NCI-H2107 (cell line): ENCODE measurements at places on chromosomes 4 and X.
A peak's percentile ranks its signal among the peaks of the same experiment; 100 is the strongest.

GRCh38 chrX:129762448-129762847 is 17.3 kb upstream of the SASH3 start:
- no peak for DNase-seq

DNA sequence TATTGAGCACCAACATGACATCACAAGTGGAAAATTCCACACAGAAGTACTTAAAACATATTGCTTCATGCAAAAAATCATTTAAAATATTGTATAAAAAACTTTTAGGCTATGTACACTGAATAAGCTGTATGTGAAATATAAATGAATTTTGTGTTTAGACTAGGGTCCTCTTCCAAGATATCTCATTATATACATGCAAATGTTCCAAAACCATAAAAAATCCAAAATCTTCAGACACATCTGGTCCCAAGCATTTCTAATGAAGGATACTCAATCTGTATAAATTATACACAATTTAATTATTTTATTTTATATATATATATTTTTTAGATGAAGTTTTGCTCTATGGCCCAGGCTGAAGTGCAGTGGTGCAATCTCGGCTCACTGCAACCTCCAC is 10.1 kb upstream of the GSX2 start:
- DNase-seq, result no peak

- no peak for DNase-seq
Observed at GRCh38 chr4:86822136-86822535, 27.0 kb downstream of the SLC10A6 start.

DNA sequence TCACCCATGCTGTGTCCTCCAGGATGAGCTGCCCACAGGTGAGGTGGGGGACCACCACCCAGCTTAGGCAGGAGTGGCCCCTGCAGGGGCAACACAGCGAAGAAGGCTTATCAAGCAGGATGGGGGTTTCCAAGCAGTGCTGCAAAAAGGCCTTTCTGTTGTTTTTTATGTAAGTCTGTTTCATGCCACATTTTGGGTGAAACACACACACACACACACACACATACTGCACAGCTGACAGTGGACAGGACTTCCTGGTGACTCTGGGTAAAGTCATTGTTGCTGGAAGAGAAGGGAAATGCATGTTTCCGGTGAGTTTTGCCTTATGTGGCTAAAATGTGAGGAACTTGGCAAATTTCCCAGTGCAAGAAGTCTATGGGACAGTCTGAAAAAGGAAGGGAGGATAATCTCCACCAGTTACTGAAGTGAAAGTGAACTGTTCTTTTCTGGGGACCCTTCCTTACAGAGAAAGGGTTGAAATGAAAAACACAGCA is 119.2 kb downstream of the IRF2 start:
- no peak for DNase-seq

DNA sequence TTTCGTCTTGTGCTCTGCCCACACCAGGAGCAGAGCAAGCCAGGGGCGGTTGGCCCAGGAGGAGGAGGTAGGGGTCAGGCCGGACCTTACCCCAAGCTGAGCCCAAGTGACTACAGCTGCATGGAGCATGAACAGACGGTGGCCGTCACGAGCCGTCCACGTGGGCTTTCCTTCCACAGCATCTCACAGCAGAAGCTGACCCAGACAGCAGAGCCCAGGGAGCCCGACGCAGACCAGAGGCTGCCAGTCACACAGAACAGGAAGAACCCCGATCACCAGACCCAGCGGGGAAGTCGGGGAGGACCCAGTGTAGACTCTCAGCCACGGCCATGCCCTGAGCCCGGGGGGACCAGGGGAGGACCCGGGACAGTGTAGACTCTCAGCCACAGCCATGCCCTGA is 58.0 kb downstream of the FAM53A start:
- no peak for DNase-seq

GRCh38 chrX:130615941-130616340 is 214.2 kb downstream of the RBMX2 start:
- no peak for DNase-seq

- DNase-seq, result no peak
Observed at GRCh38 chrX:150774798-150775568, 81.8 kb downstream of the MTMR1 start.

DNA sequence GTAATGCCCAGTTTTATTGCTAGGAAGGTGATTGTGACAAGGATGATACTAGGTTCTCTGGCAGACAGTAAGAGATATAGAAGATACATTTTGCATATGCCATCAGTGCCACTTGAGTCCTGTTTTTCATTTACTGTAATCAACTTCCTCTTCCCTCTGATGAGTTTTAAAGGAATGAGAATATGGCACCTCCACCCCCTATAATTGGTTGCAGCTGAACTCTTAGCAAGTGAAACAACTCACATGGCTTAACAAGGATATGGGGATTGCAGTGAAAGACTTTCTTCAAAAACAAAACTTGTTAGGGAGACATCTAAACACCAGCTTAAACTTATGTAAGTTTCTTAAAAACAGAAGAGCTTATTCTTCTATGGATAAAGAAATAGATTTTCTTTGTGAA is 90.0 kb downstream of the AREG start:
- DNase-seq, result no peak

DNA sequence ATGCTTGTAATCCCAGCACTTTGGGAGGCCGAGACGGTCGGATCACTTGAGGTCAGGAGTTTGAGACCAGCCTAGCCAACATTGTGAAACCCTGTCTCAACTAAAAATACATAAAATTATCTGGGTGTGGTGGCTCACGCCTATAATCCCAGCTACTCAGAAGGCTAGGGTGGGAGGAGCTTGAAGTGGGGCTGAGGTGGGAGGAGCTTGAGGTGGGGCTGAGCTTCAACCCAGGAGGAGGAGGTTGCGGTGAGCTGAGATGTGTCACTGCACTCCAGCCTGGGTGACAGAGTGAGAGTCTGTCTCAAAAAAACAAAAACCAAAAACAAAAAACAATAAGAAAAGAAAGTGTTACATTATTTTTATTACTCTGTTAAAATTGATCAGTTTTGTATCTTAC is 1164.4 kb upstream of the IGFBP7 start:
- DNase-seq, result no peak

DNA sequence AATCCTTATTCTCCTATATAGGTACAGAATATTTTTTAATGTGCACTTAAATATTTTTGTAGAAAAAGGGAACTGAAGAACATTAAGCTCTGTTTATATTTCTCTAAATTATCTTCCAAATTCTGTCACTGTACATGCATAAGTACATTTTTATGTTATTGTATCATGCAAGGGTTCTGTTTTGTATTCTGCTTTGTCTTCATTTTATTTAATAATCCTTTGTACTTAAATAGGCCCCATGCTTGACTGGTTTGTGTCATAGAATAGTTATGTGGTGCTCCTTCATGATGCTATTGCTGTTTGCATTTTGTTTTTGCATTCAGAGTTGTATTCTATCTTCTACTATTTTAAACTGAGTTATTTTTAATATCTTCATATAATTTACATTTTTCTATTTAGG is 111.9 kb upstream of the EDNRA start:
- DNase-seq, result no peak

GRCh38 chr4:8594097-8595038 is 1.8 kb downstream of the CPZ start:
- DNase-seq, result no peak

- DNase-seq, result no peak
Observed at GRCh38 chrX:23012636-23013035, 12.9 kb downstream of the DDX53 start.

- DNase-seq, result no peak
Observed at GRCh38 chr4:169124661-169125060, 114.6 kb upstream of the CBR4 start.

DNA sequence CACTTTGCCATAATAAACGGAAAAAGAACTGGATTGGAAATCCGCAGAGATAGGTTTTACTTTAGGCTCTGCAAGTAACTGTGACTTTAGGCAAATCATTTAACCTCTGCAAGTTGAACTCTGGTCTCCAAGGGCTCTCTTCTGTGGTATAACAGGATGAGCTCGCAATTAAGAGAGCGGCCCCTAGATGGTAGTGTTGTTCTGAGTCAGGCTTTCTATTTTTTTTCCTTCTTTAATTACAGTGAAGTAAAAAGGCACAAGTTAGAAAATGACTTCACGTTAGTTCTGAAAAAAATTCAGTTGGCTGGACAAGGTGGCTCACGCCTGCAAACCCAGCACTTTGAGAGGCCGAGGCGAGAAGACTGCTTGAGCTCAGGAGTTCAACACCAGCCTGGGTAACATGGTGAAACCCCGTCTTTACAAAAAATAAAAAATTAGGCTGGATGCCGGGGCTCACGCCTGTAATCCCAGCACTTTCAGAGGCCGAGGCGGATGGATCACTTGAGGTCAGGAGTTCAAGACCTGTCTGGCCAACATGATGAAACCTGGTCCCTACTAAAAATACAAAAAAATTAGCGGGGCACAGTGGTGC is 18.0 kb downstream of the RPS3A start:
- DNase-seq, result no peak

DNA sequence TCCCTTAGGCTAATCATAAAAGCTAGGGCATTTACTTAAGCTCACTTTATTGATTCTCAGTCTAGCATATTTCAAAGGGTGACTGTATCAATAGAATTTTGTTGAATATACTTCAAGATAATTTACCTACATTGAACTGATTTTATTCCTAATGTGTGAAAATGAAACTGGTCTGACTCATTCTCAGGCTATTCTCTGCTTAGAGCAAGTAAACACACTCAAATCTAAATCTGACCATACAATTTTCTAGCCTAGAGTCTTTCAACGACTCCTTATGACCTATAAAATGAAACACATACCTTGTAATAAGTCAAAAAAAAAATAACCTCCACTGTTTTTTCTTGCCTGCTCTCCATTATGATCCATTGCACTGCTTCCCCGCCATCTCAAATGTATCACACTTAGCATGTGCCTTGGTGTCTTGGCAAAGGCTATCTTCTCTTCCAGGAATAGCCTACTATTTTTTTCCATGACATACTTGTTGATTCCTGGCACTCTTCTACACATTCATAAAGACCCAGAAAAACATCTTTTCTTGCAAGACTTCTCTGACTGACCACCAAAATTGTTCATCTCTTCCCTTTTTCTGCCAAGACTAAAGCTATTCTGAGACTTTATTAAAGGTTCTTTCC is 965.1 kb upstream of the HS3ST1 start:
- DNase-seq, result no peak

- no peak for DNase-seq
Observed at GRCh38 chrX:78011846-78012245, 42.4 kb upstream of the PGAM4 start.

DNA sequence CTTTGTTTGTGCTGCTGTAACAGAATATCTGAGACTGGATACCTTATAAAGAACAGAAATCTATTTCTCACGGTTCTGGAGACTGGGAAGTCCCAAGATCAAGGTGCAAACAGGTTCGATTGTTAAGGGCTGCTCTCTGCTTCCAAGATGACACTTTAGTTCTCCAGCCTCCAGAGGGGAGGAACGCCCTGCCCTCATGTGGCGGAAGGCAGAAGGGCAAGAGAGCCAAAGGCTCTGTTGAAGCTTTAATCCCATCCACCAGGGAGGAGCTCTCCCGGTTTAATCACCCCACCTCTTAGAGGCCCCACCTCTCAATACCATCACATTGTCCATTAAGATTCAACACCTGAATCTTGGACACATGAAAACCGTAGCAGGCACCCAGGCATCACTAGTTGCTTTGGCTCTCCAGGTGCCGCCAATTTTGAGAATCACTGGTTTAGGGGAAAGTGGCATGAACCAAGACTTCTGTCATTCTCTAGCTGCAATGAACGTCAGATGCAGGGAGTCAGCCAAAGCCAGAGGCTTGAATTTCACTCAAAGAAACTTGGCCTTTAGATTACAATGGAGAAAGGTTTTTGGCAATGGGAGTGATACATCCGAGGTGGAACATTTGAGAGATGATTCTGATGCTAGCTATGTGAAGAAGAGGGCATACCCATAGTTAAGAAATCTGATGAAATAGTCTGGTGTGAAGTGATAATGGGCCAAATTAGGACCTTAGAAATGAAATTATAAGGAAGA is 15.7 kb downstream of the FHL1 start:
- DNase-seq, result peak; percentile 4

GRCh38 chrX:71147496-71148277 is 3.0 kb downstream of the NLGN3 start:
- no peak for DNase-seq

DNA sequence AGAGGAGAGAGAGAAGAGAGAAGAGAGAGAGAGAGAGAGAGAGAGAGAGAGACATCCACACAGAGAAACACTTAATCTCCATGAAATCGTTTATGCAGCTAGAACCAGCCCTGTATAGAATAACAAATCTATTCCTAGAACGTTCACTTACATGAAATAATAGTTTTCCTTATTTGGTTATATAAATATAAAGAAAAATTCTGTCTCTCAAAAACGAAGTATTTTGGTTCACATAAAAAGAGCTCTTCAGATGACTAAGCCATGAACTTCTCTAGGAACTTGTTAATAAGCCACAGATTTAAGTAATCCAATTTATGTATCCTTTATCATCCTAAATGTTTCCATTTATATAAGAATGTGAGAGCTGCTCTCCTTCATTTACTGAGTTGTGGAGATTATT is 1315.1 kb upstream of the PCDH7 start:
- no peak for DNase-seq

GRCh38 chr4:27176400-27176799 is 315.8 kb downstream of the STIM2 start:
- DNase-seq, result no peak

- DNase-seq, result no peak
Observed at GRCh38 chr4:14631806-14632440, 370.4 kb upstream of the CPEB2 start.

- no peak for DNase-seq
Observed at GRCh38 chrX:24023972-24024669, 2.9 kb downstream of the KLHL15 start.

GRCh38 chr4:154719087-154719486 is 24.7 kb upstream of the LRAT start:
- no peak for DNase-seq

GRCh38 chr4:74897386-74897785 is 35.5 kb upstream of the PARM1 start:
- DNase-seq, result no peak

- DNase-seq, result no peak
Observed at GRCh38 chr4:92264163-92264562, 39.6 kb upstream of the GRID2 start.

DNA sequence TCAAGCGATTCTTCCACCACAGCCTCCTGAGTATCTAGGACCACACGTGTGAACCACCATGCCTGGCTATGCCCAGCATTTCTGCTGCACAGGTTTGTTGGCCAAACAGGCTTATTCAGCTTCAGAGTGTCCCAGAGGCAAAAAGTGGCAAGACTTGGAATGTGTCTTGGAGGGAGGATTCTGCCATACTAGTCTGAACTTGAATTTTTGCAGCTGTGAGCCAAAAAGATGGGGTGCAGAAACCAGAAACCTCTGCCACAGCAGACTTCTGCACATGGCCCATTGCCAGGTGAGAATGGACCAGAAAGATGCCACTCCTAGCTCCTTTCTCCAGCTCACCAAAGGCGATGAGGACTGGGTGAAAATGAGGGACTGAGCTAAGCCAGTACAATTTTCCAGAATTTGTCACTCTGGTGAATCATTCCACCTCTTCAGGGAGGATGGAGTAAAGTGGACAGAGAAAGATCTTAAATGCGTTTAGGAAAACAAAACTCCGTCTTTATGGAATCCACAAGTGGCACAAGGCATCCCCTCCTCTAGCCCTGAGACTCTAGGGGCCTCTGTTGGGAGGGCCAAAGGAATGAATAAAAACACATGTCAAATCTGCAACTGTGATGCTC is 369.1 kb upstream of the CLNK start:
- DNase-seq, result no peak
